ENCODE measurements at places on chromosomes 12 and 14.

GRCh38 chr14:55553791-55554190 is 26.2 kb upstream of the KTN1 start:
- no peak for DNase-seq

DNA sequence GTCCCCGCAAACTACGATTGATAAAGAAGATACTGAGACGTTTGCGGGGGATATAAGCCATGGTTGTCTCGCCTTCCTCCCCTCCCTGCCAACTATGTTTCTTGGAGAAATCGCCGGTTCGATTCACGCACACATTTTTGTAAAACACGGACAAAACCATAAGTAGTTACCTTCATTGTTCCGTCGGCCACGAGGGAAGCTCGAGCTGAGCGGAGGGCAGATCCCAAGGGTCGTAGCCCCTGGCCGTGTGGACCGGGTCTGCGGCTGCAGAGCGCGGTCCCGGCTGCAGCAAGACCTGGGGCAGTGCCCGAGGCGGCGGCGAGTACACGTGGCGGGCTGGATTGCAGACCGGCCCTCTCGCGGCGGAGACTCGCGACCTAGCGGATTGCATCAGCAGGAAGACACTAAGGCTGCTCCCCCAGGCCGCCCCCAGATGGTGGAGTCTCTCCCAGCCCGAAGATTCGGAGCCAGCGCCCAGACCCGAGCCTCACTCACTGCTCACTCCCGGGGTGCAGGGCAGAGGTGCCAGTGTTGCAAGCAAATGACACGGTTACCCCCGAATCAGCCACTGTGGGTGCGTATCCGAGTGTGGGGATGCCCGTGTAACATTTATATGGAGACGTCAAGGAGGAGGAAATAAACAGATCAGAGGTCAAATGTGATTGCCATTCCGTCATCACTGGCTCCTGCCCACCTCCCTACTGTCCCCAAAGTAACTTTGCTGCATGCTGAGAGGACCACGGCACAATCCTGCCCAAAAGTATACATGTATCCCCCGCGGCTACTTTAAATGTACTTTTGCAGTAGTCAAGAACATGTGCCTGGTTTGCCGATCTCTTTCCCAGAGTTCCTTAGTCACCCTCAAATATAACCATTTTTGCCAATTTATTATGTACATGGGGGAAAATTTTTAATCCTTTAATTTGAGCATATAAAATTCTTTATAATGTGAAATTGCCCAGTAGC is at the start of gene BCAT1:
TSS of gene BCAT1 (minus strand) at position 345 of the 966 bp plus-strand sequence. CDS start at position 176, 169 bp downstream.
- no peak for DNase-seq

GRCh38 chr12:47752552-47752951 is 6.1 kb downstream of the RAPGEF3 start:
- DNase-seq, result no peak

DNA sequence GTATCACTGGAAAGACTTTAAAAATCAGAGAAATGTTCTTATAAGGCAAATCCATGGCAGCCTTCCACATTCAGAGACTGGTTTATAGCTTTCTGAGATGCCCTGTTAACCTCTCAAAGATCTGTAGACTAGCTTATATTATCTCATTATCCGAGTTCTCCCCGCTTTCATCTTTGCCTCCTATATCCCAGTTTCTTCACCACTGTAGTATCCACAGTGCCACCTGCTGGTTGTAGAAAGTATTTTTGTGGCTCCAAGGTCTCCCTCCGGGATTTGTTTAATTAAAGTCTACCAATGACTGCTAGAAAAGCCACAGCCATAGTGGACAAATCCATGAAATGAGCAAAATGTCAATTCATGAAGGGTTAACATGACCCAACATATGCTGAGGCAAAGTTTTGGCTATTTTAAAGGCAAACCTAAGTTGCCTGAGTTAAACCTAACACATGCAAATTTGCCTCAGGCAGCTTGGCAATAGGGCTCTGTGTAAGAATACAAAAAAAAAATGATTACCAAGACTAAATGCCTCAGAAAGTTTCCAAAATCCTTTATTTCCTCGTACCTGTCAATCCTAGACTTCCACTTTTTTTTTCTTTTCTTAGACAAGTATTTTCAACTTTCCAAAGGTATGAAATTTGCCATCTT is 218.8 kb upstream of the BMP4 start:
- DNase-seq, result no peak

GRCh38 chr12:97754306-97754705 is 291.7 kb downstream of the RMST start:
- no peak for DNase-seq

- DNase-seq, result no peak
Observed at GRCh38 chr12:46264057-46264456, 4.8 kb downstream of the SLC38A1 start.

GRCh38 chr12:54390668-54391551 is 6.4 kb upstream of the ZNF385A start:
- DNase-seq, result no peak

DNA sequence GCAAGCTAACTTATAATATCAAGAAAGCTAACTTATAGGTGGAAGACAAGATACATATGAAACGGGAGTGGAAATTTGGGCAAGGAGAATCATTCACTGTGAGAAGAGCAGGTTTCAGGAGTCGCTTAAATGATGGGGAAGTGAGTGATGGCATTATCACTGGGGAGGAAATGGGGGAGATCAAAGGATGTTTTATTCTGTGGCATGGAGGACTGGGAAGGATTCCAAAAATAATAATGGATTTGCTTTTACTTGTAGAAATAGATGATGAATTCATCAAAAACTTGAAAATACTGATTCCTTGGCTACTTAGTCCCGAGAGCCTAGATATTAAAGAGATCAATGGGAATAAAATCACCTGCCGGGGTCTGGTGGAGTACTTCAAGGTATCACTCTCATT is 47.8 kb downstream of the SAV1 start:
- DNase-seq, result no peak

GRCh38 chr12:30278401-30278800 is 417.3 kb downstream of the IPO8 start:
- no peak for DNase-seq

- no peak for DNase-seq
Observed at GRCh38 chr14:77848031-77848430, 48.1 kb downstream of the ADCK1 start.

- no peak for DNase-seq
Observed at GRCh38 chr12:110039085-110039807, 9.1 kb downstream of the C12orf76 start.

DNA sequence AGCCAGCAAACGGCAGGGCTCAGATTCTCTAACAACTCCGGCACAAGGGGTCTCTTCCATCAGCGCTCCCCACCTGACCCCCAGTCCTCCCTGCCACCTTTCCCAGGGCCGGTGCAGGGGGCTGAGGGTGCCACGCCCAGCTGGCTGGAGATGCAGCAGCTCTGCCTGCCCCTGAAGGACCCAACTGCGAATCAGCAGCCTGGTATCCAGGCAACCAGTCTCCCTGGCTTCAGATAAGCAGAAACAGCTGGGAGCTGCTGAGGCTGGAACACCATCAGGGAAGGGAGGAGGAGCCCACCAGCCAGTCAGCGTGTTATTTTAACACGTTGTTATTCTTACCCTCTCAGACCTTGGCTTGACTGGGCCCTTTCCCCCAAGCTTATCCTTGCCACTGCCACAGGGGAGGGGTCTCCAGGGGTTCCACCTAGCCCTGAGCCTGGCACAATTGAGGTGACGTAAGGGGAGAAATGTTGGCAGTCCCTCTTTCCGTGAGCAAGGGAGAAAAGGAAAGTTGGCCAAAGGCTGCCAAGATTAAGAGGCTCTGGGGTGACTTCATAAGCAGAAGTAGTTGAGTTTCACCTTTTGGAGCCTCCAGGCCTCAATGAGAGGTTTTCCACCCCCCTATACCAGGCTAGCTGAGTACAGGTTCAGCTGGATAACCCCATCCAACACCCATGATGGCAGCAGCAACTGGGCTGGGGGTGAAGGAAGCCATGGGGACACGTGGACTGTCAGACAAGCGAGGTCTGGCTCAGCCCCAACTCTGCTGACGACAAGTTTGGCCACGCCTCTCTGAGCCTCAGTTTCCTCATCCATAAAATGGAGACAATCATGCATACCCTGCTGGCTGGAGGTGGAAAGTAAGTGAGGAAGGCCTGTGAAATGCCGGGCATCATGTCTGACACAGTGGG is 91.1 kb downstream of the IRF2BPL start:
- no peak for DNase-seq

DNA sequence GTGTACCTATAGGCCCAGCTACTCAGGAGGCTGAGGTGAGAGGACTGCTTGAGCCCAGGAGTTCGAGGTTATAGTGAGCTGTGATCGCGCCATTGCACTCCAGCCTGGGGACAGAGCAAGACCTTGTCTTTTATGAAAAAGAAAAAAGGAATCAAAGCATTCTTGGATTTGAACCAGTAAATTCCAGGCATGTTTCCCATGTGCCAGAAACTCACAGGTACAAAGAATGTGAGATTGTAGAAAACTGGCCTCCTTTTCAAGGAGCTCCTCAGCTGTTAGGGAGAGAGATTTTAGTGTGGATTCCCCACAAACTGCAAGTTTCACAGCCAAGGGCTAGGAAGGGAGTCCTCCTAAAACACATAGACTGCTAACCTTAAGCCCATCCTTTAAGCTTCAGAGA is 95.0 kb downstream of the FOXN4 start:
- DNase-seq, result no peak

DNA sequence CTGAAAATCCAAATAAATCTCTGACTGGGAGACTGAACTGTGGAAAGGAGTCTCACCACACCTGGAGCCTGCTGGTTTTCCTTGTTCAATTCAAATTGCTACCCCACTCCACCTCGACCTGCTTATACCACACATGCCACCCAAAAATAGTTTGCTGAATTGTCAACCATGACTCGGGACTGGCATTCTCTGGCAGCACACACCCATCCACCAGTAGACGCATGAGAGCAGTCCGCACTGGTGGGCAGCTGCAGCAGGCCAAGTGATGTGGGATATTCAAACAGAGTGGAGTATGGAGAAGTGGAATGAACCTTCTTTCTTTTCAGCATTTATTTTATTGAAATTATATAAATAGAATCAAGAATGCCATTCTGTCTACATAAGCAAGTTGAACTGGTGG is 38.7 kb upstream of the SYCP3 start:
- no peak for DNase-seq

- no peak for DNase-seq
Observed at GRCh38 chr12:16076557-16076956, 165.4 kb downstream of the DERA start.

DNA sequence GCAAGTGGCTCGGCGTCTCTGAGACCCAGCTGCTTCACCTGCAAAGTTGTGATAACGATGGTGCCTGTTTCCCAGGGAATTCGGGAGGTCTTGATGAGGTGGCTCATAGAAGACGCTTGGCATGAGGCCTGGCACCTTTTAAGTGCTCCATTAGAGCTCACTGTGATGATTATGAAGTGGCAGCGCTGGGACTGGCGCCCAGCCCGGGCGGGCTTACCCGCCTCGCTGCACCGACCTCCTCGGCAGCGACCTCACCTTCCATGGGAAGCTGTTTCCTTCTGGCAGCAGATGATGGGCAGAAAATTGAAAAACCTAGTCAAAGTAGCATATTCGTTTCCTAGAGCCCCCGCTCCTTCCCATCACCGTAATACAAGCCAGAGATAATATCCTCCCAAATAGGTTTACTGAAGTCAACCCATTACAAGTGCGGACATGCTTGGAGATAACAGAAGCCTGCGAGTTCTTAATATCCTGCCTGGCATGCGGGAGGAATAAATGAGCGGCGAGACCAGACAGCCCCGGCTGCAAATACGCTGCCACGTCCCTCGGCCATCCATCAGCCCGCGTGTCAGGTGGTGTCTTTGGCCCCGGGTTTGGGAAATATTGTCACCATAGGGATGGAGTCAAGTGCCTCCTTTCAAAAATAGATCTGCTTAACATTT is 35.2 kb upstream of the DLK1 start:
- DNase-seq, result no peak

DNA sequence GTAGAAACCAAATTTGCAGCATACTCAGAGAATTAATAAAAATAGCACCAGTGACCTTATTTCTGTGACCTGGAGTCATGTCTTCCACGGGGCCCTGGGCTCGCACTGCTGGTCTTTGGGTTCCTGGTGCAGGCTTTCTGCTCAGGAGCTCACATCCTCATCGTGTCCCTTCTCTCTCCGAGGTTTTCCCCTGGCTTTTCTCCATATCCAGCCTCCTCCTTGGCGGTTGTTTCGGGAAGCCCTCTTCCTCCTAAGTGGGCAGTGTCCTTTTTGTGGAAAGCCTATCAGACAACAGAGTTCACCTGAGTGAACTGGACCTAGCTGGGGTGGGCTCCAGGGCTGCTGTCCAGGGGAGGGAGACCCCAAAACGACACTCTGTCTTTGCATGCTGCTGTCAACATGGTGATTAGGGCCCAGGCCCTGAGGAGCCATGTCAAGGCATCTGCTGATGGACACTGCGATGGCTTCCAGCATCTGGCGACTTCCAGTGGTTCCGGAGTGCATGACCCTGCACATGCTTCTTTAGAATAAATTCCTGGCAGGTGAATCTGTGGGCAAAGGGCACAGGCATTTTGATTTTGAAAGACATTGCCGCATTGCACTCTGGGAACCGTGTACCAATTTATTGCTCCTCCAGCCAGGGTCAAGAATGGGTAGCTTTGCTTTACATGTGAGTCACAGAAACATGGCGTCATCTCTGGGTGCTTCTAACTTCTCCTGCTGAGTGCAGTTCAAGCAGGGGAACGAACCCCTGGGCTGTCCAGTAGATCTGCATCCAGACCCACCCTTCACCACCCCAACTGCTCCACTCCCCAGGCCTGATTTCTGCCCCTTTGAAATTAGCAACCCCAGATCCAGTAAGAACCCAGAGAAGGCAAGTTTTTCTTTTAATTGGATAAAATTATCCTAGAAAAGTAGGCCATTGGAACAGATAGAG is 136.8 kb downstream of the ADGRD1 start:
- DNase-seq, result no peak

GRCh38 chr12:93054021-93054420 is 124.9 kb upstream of the EEA1 start:
- no peak for DNase-seq

GRCh38 chr12:111396726-111397445 is 8.8 kb upstream of the SH2B3 start:
- DNase-seq, result peak; percentile 82

DNA sequence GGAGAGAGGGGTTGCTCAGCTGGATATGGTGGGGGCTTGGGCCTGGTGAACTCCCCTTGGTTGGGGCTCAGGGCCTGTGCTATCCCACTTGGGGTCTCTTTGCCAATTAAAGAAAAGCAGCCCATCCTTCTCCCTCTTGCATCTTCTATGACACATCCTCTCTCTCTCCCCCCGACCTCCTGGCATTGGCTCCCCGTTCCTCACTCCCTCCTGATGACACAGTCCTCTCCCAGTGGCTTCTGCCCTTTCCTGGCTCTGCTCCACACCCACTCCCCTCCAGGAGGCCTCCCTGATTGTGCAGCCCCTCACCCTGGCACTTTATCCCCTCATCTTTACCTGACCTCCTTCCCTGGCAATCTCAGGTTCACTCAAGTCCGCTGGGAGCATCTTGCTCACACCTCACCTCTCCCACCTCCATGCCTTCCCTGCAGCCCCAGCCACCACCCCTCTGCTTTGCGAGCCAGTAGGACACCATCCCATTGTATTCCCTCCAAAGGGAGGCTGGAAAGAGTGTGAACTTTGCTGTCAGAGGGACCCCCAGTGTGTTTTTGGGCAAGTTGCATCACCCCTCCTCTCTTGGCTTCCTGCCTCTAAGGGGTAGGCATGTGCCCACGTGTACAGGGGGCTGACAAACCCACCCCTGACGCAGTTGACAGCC is 10.7 kb downstream of the KRT80 start:
- DNase-seq, result no peak

GRCh38 chr12:64560396-64561301 is 49.6 kb upstream of the RASSF3 start:
- no peak for DNase-seq

GRCh38 chr14:50947446-50947845 is 3.2 kb upstream of the PYGL start:
- DNase-seq, result no peak

- DNase-seq, result no peak
Observed at GRCh38 chr14:58815161-58815701, 177.5 kb downstream of the DACT1 start.

GRCh38 chr14:72783741-72784140 is 110.2 kb downstream of the DPF3 start:
- no peak for DNase-seq

Data from RWPE2 (cell line).